ENCODE measurements at places on chromosomes 2 and 18. TPM values are rescaled to one million over a fixed set of nuclear protein-coding genes. Genes with fewer than 3 reads are reported as not detected.
A peak's percentile ranks its signal among the peaks of the same experiment; 100 is the strongest.

DNA sequence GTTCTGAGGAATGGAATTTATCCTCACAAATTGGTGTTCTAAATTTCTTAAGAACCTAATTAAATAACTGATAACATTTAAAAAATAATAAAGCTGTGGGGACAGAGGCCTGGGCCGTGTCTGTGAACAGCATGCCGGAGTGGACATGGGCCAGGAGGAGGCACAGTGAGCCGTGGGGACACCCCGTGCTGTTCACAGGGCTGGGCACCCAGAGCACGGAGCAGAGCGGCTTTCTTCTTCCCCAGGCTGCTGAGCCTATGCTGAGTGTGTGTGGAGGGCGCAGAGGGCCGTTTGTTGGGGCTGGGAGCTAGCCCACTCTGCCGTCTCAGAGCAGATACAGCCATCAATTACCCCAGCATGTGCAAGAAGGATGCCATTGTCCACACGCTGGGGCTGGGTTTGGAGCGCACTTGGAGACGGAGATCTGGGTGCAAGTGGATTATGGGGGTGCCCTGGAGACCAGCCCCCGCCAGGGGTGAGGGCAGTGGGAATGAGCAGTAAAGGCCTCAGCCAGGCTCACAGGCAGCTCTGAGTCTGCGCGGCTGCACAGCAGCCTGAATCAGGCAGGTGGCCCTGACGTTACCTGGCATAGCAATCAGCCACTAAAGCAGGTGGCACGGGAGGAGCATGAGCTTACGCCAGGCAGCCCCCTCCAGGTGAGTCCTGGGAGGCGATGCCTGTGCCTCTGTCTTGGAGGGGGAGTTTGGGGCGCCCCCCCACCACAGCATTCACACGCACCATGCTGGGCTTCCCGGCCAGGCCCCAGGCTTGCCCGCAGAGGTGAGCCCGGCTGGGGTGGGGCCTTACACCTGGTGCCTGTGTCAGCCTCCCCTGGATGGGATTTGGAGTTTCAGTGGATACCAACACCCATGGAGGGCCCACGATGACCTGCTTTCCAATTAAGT, 52.1 kb upstream of the SLC66A3 start:
- DNase-seq, result no peak

GRCh38 chr18:23196119-23197007, 61.1 kb downstream of the CABLES1 start:
- no peak for DNase-seq

- DNase-seq, result no peak
Observed at GRCh38 chr2:112486895-112487294, 4.9 kb downstream of the TTL start.

- DNase-seq, result no peak
Observed at GRCh38 chr2:96116424-96116878, at the start of gene ADRA2B. ADRA2B (minus strand) TSS chr2:96116571; CDS start chr2:96116149, 422 bp downstream.

- no peak for DNase-seq
Observed at GRCh38 chr18:34951625-34952379, 89.4 kb upstream of the MAPRE2 start.

- peak; percentile 84 for DNase-seq
Observed at GRCh38 chr2:64975232-64975821, 13.9 kb upstream of the SLC1A4 start.

DNA sequence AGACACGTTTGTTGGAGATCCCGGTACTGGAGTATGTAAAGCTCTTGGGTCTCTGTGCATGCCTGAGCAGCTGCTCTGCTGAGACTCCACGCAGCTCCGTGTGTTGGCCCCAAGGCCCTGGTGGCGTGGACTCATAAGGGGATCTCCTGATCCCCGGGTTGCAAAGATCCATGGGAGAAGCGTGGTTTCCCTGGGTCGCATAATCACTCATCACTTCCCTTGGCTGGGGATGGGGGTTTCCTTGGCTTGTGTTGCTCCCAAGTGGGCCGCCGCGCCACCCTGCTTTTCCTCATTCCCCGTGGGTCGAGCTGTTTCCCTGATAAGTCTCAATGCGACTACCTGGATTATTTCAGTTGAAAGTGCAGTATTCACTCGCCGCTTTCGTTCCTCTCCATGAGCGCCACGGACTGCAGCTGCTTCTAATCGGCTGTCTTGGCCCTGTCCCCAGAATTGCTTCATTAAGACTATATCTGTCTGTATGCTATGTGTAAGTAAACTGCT, 76.0 kb downstream of the EPC2 start:
- DNase-seq, result peak; percentile 57

DNA sequence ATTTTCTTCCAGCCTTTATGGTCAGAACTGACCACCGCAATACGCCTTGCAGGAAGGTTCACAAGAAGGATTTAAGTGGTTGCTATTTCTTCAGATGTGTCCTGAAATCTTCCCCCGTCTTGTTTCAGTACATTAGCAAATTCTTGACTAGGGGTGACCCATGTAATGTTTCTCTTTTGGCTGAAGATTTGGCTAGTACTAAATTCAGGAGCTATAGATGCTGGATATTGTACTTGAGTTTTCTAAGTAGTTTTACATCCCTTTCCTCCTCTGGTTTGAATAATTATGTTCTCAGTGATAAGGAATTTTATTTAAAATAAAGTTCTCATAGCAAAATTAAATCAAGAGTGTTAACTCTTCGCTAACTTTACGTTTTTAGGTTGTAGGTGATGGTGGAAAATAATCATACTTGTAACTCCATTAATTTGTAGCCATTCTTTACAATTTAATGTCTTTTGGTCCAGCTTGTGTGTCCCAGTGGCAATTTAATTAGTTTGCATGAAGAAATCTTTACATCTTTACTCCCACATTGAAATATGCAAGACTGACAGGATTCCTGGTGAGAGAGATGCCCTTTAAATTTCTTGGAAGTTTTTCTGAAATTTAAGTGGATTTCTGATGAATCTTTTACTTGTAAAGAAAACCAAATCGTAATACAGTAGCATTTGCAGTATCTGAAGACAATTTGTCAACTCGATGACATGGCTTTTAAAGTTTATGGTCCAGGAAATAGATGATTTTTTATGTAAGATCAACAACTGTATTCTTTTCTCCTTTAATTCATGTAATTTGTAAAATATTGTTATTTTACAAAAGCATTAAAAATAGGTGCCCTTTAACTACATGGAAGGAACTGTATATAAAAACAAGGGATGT, 2.8 kb downstream of the PHLPP1 start:
- DNase-seq, result peak; percentile 26

DNA sequence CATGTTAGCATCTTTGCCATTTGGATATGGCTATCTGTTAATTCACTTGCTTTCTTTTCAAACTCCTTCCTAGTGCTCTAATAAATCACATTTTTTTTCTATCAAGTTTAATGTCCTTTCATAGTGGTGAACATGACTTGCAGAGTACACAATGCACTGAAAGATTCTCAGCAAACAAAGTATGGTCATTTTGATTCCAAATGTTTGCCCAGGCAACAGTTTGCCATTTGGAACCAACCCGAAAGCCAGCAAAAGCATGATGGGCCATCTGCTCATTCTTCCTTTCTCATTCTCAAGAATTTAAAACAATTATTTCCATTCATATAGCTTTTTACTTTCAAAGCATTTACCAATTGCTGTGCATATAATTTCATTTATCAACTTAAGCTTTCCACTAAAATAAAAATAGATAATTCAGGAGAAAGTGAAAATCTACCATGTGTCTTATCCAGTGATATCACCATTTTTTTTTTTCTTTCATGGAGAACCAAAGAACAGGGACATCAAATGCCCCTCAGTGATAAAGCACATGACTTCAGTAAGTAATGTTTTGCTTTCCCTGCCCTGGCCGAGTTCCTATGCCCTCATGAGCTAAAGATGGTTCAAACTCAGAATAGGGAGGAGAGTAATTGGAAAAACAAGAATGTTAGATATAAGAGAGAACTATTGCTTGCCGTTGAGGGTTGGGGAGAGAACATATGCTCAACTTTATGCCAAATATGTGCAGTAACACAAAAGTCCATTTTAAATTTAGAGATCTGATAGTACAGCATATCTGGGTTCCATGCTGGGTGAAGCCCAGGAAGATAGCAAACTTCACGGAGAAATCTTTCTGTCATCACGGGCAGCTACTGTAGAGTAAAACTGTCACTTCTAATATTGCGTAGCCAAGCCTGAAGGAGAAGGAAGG, 62.1 kb downstream of the HNMT start:
- no peak for DNase-seq

DNA sequence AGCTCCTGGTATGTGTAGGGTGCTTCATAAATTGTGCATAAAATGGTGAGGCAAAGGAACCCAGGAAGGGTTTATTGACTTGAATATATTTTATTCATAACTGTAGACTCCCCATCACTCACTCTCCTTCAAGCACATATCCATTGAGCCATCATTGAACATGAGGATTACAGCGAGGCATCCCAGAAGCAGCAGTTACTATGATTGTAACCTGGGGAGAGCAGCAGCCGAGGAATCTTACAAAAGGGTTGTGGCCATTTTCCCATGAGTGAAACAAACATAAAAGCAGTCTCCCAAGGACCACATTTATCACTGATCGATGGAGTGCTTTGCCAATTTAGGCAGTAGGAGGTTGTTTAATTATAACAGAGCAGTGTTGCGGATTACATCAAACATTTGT, 183.4 kb downstream of the NCK2 start:
- no peak for DNase-seq

DNA sequence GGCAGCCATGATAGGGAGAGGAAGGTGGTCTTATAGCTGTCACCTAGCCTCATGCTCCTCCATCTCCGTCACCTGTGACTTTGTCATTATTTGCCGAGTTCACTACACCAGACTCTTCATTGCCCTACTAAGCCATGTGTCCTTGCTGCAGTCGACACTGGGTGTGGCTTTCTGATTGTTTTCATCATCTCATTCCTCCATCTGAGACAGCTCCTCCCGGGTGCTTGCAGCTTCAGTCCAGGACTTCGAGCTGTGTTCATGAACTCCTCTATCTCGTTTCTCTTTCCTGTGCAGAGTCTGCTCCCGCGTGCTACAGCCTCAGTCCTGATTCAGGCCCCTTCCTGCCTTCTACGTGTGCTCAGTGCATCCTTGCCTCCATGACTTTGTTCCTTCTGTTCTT, 295.1 kb upstream of the TNP1 start:
- no peak for DNase-seq

DNA sequence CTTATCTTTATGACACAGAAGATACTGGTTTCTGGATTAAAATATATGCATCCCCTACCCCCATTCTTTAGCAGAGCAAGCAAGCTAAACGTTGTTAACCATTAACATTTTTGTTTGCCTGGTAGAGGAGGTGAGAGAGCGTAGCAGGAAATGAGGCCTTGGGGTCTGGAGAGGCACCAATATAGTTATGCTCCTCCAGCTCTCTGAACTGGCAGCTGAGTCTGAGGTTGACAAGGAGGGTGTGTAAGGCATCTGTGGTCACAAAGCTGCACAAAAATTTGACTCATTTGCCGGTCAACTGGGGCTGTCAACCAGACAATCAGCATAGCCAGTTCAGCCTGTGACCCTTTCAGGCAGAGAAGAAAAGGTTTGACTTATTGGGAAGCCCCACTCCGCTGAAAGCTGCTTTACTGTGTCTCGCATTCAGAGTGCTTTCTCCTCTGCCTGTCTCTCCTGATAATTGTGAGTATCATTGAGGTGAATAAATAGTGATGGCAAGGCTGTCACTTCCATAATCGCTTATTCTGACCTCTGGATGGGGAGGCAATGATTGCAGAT, 647.5 kb upstream of the SETBP1 start:
- DNase-seq, result no peak

GRCh38 chr2:66684289-66684688, 249.4 kb downstream of the MEIS1 start:
- DNase-seq, result peak; percentile 47

GRCh38 chr2:67674668-67675067, 277.5 kb downstream of the ETAA1 start:
- no peak for DNase-seq

DNA sequence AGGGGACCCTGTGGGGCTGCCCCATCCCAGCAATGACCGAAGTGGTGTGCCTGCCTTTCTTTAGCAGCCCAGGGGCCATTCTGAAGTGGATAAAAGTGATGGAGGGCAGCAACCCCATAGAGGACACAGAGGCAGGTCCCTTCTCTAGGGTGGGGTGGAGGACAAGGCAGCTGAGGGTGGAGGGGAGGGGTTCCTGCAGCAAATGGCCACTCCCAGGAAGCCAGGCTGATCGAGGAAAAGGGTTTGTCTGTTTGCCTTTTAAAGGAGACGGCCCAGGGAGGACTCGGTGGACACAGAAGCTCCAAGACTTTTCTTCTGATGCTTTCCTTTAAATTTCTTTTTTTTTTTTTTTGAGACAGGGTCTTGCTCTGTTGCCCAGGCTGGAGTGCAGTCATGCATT, 272.8 kb downstream of the TWIST2 start:
- DNase-seq, result no peak

- DNase-seq, result peak; percentile 90
Observed at GRCh38 chr18:29164993-29165599, 988.2 kb upstream of the CDH2 start.

GRCh38 chr2:97011977-97012569, 25.7 kb upstream of the FAM178B start:
- DNase-seq, result peak; percentile 70

DNA sequence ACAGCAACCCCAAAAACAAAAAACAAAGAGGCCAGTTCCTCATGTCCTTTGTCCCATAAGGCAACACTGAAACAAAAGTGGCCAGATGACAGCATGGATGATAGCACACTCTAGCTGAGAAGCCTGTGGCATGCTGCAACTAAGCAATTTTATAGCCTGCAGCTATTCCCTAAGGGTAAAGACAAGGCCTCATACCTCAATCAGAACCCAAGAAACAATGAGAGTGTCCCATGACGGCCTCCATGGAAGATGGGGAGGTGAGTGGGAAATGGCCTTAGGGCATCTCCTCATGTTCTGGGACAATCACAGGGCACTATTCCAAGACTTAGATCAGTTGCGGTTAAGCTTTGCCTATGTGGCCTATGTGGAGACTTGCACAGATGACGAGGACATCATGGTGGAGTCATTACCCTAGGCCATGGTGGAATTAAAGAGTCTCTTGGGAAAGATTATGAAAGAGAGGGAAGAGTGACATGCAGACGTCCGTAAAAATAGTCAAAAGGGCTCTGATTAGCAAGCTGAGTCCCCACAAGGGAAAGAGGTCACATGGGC, 103.1 kb downstream of the INO80D start:
- no peak for DNase-seq

GRCh38 chr2:45773909-45774308, 122.4 kb downstream of the PRKCE start:
- no peak for DNase-seq

DNA sequence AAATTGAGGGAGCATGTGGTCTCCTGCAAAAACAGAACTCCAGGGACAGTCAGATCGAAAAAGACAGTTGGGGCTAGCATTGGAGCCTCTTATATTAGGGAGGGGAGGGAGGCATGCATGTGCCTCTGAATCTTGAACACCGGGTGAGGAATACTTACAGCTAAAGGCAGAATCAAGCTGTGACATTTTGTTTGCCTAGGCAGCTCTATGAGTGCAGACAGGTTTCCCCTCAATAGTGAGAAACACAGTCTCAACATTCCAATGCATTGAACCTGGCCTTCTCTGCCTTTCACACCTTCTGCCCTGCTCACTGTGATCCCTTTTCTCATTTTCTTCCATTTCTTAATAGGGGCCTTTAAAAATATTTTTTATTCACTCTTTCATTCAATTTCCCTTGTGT, 140.4 kb downstream of the THSD7B start:
- no peak for DNase-seq

The RPL31 gene
- total RNA-seq, result 938 TPM

The RIT2 gene
- total RNA-seq, result not detected

The DBI gene
- total RNA-seq, result 69.7 TPM

The CXCR4 gene
- total RNA-seq, result not detected

The TSGA10 gene
- total RNA-seq, result 0.54 TPM

The LOXHD1 gene
- total RNA-seq, result not detected

The FBXO48 gene
- 0.18 TPM for total RNA-seq

The TLX2 gene
- total RNA-seq, result not detected

The NETO1 gene
- 0.36 TPM for total RNA-seq

The ALLC gene
- not detected for total RNA-seq

The HOXD3 gene
- not detected for total RNA-seq

The HNRNPLL gene
- 49.2 TPM for total RNA-seq

The EVX2 gene
- not detected for total RNA-seq

The SCN3A gene
- total RNA-seq, result 1.4 TPM

All from IMR-90 (cell line).